Osteoblast (primary cell): ENCODE measurements at places on chromosomes 13 and 19. TPM values are rescaled to one million over a fixed set of nuclear protein-coding genes. Genes with fewer than 3 reads are reported as not detected.

The PSG1 gene
- total RNA-seq: 0.36 and 1.2 TPM in 2 replicates

The PALM3 gene
- not detected in 2 replicates for total RNA-seq

The SIGLECL1 gene
- total RNA-seq: not detected in 2 replicates

The LGI4 gene
- 0.59 and 0.72 TPM in 2 replicates for total RNA-seq

The ERICH4 gene
- total RNA-seq: not detected in 2 replicates

DNA sequence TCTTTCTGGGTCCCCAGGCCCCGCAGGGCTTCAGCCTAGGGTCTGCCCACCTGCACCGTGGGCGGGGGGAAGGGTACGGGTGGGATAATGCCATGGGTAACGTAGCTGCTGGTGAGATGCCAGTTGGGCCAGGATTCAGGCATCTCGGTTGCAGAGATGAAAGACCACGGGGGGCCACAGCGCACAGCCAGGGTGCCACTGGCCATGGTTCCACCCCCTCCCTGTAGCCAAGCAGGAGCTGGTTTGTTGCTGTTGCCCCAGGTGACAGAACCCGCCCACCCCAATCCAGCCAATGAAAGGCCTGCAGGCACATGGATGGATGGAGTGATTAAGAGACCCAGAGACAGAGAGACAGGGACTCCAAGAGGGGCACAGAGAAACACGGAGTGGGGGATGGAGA, 1.0 kb upstream of the CGB7 start:
- peak; percentile 93 for DNase-seq
- H3K27me3 ChIP-seq: no peaks in the 10 kb centered on the region
- peaks cover 10% of the 10 kb centered on the region for H3K4me1 ChIP-seq
- H3K27ac ChIP-seq: no peak overlapping the region
- no peak overlapping the region for H3K4me3 ChIP-seq

- H3K4me1 ChIP-seq: peaks cover 10% of the 10 kb centered on the region
- H3K27ac ChIP-seq: no peak overlapping the region
- H3K4me3 ChIP-seq: no peak overlapping the region
- H3K27me3 ChIP-seq: no peaks in the 10 kb centered on the region
These were observed 287.5 kb upstream of the SOX21 start for GRCh38 chr13:94999871-95000270.

DNA sequence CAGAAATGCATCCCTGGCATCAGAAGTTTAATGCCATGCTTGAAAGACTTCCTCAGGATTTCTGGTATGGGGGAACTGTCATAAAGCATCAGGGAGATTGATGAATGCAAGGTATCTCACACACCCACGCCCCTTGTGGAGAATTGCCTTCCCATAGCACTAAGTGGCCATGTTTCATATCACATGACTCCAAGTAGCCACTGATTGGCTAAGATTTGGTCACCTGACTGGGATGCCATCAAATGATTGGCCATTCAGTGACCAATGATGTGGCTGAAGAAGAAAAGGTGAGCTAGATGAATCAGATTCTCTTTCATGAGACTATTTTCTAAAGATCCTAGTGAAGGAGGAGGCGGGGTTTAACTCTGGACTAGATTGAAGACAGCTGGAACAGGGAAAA, 7.3 kb downstream of the KLK8 start:
- no peaks in the 10 kb centered on the region for H3K36me3 ChIP-seq
- no peak for DNase-seq
- H3K27ac ChIP-seq: no peak overlapping the region
- no peaks in the 10 kb centered on the region for H3K27me3 ChIP-seq

DNA sequence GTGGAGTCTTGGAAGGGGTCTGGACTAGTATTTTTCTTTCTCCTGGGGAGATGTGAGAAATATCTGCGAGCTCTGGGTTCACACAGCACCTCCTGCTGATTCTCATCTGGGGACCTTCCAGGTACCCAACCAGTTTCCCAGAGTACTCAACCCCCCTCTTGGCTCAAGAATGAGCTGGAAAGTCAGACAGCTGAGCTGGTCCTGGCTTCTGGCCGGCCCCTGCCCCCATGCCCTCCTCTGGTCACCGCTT, 2.2 kb upstream of the PDE4A start:
- peak; percentile 90 for DNase-seq
- peaks cover 29% of the 10 kb centered on the region for H3K4me1 ChIP-seq
- no peak overlapping the region for H3K27ac ChIP-seq
- H3K4me3 ChIP-seq: no peak overlapping the region
- no peaks in the 10 kb centered on the region for H3K36me3 ChIP-seq

DNA sequence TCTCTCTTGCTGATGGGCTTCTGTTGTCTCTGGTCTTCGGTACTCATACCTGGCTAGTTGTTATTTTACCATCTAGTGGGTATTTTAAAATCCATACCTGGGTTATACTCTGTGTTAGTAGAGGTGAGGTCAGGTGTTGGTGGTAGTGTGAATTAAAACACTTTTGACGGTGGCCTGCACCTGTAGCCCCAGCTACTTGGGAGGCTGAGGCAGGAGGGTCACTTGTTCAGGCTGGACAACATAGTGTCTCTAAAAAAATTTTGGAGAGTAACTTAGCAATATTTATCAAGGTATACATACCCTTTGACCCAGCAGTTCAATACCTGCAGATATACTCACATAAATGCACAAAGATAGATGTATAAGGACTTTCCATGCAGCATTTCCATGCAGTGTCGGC, 55.4 kb downstream of the GSX1 start:
- no peaks in the 10 kb centered on the region for H3K4me1 ChIP-seq
- DNase-seq: no peak
- H3K27me3 ChIP-seq: peaks cover 13% of the 10 kb centered on the region
- no peak overlapping the region for H3K27ac ChIP-seq
- H3K36me3 ChIP-seq: no peaks in the 10 kb centered on the region
- H3K4me3 ChIP-seq: no peak overlapping the region
